ENCODE measurements at places on chromosomes 4 and X. TPM values are rescaled to one million over a fixed set of nuclear protein-coding genes. Genes with fewer than 3 reads are reported as not detected.

GRCh38 chr4:18444206-18444605 is 422.7 kb upstream of the LCORL start:
- DNase-seq, result no peak

DNA sequence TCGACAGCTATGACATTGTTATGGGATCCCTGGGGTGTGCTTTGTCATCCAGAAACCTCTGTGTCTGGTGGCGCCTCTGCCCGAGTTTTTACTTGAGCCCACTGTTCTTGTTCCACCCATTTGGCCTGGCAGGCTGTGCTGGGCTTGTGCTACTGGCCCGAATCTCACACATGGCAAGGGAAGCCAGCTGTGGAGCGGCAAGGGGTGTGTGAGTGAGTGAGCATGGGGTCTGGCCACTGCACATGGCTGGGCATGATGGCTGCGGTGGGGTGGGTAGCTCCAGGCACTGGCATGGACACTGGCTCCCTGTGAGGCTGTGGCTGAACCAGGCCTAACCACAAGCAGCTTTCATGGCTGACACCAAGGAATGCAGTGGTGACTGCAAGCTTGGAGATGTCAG is 89.2 kb downstream of the DACH2 start:
- no peak for DNase-seq

DNA sequence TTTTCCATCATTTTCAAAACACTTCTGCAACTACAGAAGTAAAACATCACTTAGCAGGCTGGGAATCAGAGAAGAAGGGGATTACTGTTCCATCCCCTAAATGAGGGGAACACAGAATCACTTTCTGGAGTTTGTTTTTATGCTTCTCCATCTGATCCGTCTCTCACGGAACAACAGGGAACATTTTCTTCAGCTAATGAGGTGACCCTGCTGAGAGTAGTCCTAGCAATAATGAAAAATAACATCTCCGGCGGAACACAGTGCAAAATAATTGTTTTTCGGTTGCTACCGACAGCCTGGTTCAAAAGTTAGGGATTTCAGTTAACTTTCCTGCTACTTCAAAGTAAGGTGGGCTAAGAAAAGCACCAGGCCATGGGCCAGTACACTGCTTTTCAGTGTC is 322.9 kb downstream of the UNC5C start:
- no peak for DNase-seq

- DNase-seq, result no peak
These were observed 735.3 kb upstream of the TENM3 start for GRCh38 chr4:181507938-181508337.

DNA sequence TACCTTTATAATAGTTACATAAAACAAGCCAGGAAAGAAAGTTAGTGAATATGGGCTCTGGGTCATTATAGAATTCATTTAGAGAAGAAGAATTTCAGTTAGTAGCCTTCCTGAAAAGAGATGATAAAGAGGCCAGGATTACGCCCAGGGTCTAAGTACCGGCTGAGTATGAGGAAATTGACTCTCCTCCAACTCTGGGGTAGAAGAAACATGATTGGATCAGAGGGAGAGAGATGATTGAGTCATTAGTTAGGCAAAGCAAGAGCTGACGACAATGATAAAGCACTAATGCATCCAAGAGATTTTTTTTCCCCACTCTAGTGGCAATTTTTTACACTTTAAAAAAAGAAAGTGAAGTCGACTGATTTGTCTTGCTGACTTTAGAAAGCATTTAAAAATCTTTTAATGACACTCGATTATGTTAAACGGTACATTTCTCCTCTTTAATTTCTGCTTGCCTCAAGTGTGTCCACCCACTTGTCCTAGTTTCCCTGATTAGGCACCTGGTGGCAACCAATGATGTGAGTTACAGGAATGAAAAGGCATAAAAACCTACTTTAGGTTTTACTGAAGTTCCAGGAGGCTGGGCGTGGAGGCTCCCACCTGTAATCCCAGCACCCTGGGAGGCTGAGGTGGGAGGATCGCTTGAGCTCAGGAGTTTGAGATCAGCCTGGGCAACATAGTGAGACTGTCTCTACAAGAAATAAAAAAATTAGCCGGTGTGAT is 37.3 kb upstream of the IGFBP7 start:
- DNase-seq, result no peak

- DNase-seq, result no peak
These were observed 176.9 kb upstream of the DCAF8L1 start for GRCh38 chrX:28158019-28158777.

GRCh38 chr4:42142591-42142990 is 9.9 kb downstream of the BEND4 start:
- no peak for DNase-seq

DNA sequence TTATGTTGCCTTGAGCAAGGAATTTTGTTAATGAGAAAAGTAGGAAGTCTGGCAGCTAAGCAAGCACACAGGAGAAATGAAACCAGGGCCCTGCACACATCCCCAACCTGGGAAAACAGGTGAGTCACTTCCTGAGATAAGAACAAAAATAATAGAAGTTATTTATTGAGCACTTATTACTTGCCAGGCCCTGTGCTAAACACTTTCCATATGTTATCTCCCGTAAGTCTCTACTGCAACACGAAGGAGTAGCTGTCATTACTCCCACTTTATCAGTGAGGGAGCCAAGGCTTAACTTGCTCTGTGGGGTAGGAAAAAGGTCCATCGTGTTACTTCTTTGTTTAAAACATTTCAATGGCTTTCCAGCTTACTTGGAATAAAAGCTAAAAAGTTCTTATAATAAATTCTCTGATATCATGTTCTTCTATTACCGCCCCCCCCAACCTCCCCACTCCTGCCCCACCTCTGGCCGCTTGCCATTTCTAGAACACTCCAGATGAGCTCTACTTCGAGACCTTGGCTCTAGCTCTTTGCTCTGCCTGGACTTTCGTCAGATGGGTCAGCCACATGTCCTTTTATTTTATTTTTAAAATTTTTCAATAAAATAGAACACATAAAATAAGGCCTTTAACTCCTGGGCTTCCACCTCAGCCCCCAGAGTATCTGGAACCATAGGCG is 36.3 kb upstream of the PLAC8 start:
- peak; percentile 0 for DNase-seq

DNA sequence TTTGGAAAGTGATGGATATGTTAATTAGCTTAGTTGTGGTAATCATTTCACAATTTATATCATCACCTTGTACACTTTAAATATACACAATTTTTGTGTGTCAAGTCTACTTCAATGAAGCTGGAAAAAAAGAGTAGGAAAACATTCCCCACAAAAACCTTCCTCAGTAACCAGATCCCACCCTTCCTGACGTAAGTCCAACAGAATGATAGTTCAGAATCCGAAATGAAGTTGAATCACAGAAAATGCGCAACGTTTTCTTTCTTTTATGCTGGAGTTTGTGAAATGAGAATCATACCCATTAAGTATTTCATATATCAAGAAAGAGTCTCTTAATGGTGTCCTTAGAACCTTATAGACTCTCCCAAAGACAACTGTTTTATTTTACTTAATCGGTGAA is 292.9 kb downstream of the USP46 start:
- no peak for DNase-seq

GRCh38 chr4:122914292-122914904 is 8.0 kb downstream of the NUDT6 start:
- DNase-seq, result peak; percentile 44

DNA sequence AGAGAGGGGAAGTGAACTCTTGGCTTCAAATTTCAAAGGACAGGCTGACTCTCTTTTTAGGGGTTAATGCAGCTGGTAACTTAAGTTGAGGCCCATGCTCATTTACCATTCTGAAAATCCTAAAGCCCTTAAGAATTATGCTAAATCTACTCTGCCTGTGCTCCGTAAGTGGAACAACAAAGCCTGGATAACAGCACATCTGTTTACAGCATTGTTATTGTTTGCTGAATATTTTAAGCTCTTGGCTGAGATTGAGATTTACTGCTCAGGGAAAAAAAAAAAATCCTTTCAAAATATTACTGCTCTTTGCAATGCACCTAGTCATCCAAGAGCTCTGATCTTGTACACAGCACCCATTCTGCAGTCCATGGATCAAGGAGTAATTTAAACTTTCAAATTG is 17.7 kb downstream of the PPP3CA start:
- DNase-seq, result no peak

- peak; percentile 80 for DNase-seq
These were observed at the start of gene HERC3 for GRCh38 chr4:88591787-88592599. Gene HERC3 (plus strand): TSS chr4:88592480. CDS start chr4:88605824, 13,344 bp downstream.

GRCh38 chrX:17990532-17990931 is 129.4 kb upstream of the RAI2 start:
- no peak for DNase-seq

GRCh38 chr4:74374561-74375327 is 9.8 kb downstream of the EREG start:
- DNase-seq, result peak; percentile 65

- no peak for DNase-seq
These were observed 42.1 kb upstream of the PDGFC start for GRCh38 chr4:157013656-157014055.

- DNase-seq, result no peak
These were observed 639 bp downstream of the FAM47B start for GRCh38 chrX:34943235-34943634.

DNA sequence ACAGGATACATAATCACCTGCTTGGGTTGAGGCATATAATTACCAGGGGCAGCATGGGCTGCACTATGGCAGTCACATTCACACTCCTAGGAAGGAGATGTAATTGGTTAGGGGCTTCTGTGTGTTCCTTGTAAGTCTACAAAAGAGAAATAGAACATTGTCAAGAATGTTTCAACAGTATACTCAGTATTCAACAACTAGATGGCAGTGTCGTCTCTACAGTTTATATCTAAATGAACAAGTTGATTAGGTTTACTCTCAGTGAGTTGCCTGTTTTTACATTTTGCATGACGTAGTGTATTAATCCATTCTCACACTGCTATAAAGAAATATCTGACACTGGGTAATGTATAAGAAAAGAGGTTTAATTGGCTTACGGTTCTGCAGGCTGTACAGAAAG is 50.5 kb upstream of the RAB33B start:
- DNase-seq, result peak; percentile 33

GRCh38 chr4:18039113-18039512 is 17.6 kb upstream of the LCORL start:
- DNase-seq, result no peak

- DNase-seq, result no peak
These were observed 54.0 kb upstream of the UGT2B15 start for GRCh38 chr4:68724426-68724825.

DNA sequence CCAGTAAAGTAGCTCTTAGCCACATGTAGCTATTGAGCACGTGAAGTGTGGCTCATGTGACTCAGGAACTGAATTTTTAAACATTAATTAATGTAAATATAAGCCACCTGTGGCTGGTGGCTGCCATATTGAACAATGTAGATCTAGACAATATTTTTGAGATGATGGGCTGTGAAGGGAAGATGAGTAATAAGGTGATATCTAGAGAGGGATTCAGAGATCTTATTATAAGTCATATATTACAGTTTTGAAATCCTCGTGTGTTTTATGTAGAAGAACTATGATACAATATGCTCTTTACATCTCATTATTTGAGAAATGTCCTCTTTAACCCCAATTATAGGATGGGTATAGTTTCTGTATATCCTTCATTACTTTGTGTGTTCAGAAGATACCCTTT is 5.6 kb downstream of the GAR1 start:
- no peak for DNase-seq

DNA sequence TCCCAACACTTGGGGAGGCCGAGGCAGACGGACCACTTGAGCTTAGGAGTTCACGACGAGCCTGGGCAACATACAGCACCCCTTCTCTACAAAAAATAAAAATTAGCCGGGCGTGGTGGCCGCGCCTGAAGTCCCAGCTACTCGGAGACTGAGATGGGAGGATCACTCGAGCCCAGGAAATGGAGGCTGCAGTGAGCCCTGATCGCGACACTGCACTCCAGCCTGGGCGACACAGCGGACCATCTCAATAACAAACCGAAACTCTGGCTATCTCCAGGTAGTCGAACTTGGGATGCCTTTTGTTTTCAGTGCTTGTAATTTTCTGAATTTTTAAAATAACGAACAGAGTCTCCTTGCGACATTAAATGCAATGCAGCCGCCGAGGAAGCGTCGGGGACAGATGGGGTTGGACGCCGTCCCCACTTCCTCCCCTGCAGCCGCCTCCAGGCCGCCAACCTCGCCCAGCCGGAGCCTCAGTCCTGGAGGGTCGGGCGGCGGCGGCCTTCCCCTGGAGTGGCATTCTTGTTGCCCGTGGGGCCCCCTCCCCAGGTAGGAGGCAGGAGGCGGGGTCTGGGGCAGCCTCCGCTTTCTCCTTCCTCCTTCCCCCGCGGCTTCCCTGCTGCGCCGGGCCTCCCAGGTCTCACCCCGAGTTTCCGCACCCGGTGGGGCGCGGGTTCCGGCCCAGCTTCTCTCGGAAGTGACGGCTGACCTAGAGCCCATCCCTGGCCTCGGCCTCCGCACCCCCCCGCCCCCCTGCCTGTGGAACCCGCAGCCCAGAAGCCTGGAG is 14.6 kb downstream of the HMX1 start:
- DNase-seq, result no peak

GRCh38 chr4:60400593-60400992 is 799.5 kb upstream of the ADGRL3 start:
- no peak for DNase-seq

DNA sequence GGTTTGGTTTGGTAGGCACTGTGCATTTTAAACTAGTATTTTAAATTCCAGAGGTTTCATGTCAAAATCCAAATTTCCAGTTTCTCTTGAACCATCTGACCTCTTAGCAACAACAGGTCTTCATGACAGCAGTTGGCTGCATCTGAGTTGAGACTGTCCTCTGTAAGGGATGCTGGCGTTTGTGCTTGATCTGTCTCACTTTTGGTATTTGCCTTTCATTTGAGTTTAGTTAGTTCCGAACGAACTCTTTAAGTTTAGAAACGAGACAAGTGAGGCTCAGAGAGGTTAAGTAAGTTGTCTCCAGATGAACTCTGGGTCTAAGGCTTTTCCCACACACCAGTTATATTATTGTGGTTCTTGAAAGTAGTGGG is 29.1 kb downstream of the SPARCL1 start:
- no peak for DNase-seq

ARHGAP36 gene
- total RNA-seq, result not detected

F9 gene
- not detected for total RNA-seq

KIT gene
- total RNA-seq, result 9.4 TPM

CCDC158 gene
- total RNA-seq, result not detected

RHOXF2 gene
- total RNA-seq, result not detected

SPIN2B gene
- total RNA-seq, result 9.1 TPM

NCAPG gene
- 105 TPM for total RNA-seq

HAUS7 gene
- total RNA-seq, result 82.6 TPM

CT47B1 gene
- total RNA-seq, result not detected

TRIM61 gene
- total RNA-seq, result 2.0 TPM

DMRTC1 gene
- not detected for total RNA-seq

ADH6 gene
- not detected for total RNA-seq

RNF150 gene
- total RNA-seq, result 2.7 TPM

ERVMER34-1 gene
- total RNA-seq, result 0.39 TPM

CT45A2 gene
- not detected for total RNA-seq

SLC9A7 gene
- total RNA-seq, result 11.3 TPM

PAGE1 gene
- total RNA-seq, result not detected
